Activated T-cell treated with anti-CD3 and anti-CD28 coated beads, Interleukin-2, amount 50 U/mL, for 24 hours (primary cell): ENCODE measurements at places on chromosomes 6 and 20.

- H3K4me3 ChIP-seq, result no peak overlapping the region
- H3K4me1 ChIP-seq, result no peaks in the 10 kb centered on the region
- no peaks in the 10 kb centered on the region for H3K36me3 ChIP-seq
- H3K27ac ChIP-seq, result no peak overlapping the region
These were observed 68.8 kb upstream of the NNAT start for GRCh38 chr20:37452236-37452635.

DNA sequence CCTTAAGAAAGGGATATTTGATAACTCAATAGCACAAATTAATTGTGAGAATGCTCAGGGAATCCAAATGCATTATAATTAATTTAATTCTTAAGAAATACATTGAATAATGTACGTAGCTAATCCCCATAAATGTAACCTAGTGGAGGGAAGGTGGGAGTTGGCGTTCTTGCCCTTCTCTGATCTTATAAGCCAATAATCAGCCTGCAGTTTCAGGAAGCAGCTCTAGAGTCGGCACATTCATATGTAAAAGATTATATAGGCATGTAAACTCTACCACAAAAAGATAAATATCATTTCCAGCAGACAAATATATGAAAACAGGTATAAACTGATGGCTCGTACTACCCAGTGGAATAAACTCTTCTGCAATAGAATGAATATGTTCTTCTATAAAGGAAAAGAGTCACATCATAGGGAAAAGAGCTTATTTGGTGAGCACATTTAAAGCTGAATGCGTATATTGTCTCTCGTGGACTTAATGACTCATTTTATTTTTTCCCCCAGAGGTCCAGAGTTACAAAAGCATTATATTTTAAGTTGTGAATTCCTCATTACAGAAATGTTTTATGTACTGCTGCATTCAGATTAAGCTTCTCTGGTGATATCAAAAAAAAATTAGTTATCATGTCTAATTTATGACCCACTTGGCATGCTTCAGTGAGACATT, 112.2 kb downstream of the TFAP2A start:
- no peaks in the 10 kb centered on the region for H3K27me3 ChIP-seq
- no peak for DNase-seq
- no peak overlapping the region for H3K4me3 ChIP-seq
- no peaks in the 10 kb centered on the region for H3K36me3 ChIP-seq
- H3K4me1 ChIP-seq, result no peaks in the 10 kb centered on the region

- H3K27me3 ChIP-seq, result peaks cover 20% of the 10 kb centered on the region
- no peak overlapping the region for H3K4me3 ChIP-seq
- DNase-seq, result no peak
- H3K36me3 ChIP-seq, result no peaks in the 10 kb centered on the region
- no peak overlapping the region for H3K27ac ChIP-seq
- no peaks in the 10 kb centered on the region for H3K4me1 ChIP-seq
These were observed 44.2 kb upstream of the TNFRSF21 start for GRCh38 chr6:47353871-47354270.

GRCh38 chr6:29564875-29565274, 5.3 kb upstream of the UBD start:
- H3K4me3 ChIP-seq, result no peak overlapping the region
- H3K27ac ChIP-seq, result no peak overlapping the region
- H3K4me1 ChIP-seq, result peaks cover 7% of the 10 kb centered on the region
- no peaks in the 10 kb centered on the region for H3K36me3 ChIP-seq
- peaks cover 59% of the 10 kb centered on the region for H3K27me3 ChIP-seq

DNA sequence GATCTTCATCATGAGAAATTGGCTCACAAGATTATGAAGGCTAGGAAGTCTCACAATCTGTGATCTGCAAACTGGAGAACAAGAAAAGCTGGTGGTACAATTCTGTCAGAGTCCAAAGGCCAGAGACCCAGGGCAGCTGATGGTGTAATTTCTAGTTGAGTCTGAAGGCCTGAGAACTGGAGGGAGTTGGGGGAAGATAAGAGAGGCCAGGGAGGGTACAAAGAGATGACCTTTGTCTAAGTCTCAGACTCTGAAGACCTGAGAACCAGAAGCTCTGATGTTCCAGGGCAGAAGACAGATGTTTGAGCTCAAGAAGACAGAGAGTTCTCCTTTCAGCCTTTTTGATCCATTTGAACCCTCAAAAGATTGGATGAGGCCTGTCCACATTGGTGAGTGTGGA, 280.6 kb downstream of the HDGFL1 start:
- no peak overlapping the region for H3K4me3 ChIP-seq
- H3K36me3 ChIP-seq, result no peaks in the 10 kb centered on the region
- H3K4me1 ChIP-seq, result no peaks in the 10 kb centered on the region

DNA sequence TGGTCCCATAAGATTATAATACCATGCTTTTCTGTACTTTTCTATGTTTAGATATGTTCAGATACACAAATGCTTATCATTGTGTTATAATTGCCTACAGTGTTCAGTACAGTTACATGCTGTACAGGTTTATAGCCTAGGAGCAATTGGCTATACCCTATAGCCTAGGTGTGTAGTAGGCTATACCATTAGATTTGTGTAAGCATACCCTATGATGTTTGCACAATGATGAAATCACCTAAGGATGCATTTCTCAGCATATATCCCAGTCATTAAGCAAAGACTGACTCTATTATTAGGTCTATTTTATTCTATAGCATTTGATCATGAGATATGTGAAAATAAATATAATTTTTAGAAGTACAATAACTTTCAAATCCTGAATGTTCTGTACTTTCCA, 36.6 kb downstream of the HCRTR2 start:
- no peaks in the 10 kb centered on the region for H3K27me3 ChIP-seq
- no peaks in the 10 kb centered on the region for H3K4me1 ChIP-seq
- H3K27ac ChIP-seq, result no peak overlapping the region
- H3K4me3 ChIP-seq, result no peak overlapping the region
- no peak for DNase-seq
- H3K36me3 ChIP-seq, result no peaks in the 10 kb centered on the region

- peaks cover 13% of the 10 kb centered on the region for H3K27me3 ChIP-seq
- peaks cover under 1% of the 10 kb centered on the region for H3K4me1 ChIP-seq
- H3K4me3 ChIP-seq, result no peak overlapping the region
- no peak overlapping the region for H3K27ac ChIP-seq
These were observed 35.6 kb upstream of the RPS6KA2 start for GRCh38 chr6:166662690-166663089.

GRCh38 chr6:11789744-11790143, 11.1 kb upstream of the ADTRP start:
- no peak overlapping the region for H3K4me3 ChIP-seq
- peaks cover 12% of the 10 kb centered on the region for H3K4me1 ChIP-seq
- H3K36me3 ChIP-seq, result no peaks in the 10 kb centered on the region
- no peak for DNase-seq
- H3K27me3 ChIP-seq, result no peaks in the 10 kb centered on the region
- H3K27ac ChIP-seq, result no peak overlapping the region

- DNase-seq, result no peak
- H3K27me3 ChIP-seq, result peaks cover 50% of the 10 kb centered on the region
- no peak overlapping the region for H3K4me3 ChIP-seq
- H3K27ac ChIP-seq, result no peak overlapping the region
These were observed 88.0 kb upstream of the CD83 start for GRCh38 chr6:14029605-14030004.

GRCh38 chr6:30102970-30103871, 9.7 kb downstream of the TRIM31 start:
- peak overlapping the region; percentile 79 for H3K4me3 ChIP-seq
- peaks cover 46% of the 10 kb centered on the region for H3K4me1 ChIP-seq
- H3K27ac ChIP-seq, result no peak overlapping the region
- DNase-seq, result peak; percentile 86
- H3K36me3 ChIP-seq, result no peaks in the 10 kb centered on the region

- DNase-seq, result no peak
- H3K4me1 ChIP-seq, result no peaks in the 10 kb centered on the region
- no peak overlapping the region for H3K27ac ChIP-seq
- H3K36me3 ChIP-seq, result no peaks in the 10 kb centered on the region
These were observed 517.9 kb upstream of the MARCKS start for GRCh38 chr6:113339209-113339608.

- peak; percentile 76 for DNase-seq
- H3K4me1 ChIP-seq, result peaks cover 37% of the 10 kb centered on the region
- H3K27me3 ChIP-seq, result peaks cover 10% of the 10 kb centered on the region
- peaks cover 9% of the 10 kb centered on the region for H3K36me3 ChIP-seq
- H3K27ac ChIP-seq, result peak overlapping the region; percentile 83
These were observed 936 bp downstream of the ZDHHC14 start for GRCh38 chr6:157381631-157382621.

DNA sequence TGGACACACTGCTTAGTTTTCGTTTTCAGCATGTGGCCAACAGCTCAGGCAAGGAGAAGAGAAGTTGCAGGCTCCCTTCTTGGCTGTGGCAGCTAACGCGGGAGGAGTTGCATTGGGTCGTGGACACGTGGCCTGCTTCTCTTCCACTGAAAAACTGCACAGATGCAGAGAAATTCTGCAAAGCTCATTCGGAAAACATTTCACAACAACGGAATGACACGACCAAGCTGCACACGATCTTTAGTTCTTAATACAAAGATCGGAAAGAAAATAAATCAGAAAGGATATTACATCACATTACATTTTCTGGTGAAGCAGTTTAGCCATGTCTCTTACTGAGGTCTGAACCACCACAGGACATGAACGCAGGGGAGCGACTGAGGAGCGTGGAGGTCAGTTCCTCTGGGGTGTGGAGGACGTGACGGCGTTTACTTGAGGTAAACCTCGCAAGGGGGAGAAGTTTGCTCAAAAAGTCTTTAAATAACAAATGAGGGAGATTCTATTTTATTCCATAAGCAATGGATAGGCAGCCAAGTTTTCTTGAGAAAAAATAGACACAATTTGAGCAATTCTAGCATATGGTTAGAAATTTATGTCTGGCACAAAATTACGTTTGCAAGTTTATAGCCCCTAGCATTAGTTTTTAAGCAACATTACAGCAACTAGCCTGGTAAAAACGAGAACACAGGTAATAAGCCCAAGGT, 178.3 kb downstream of the THBS2 start:
- H3K27me3 ChIP-seq, result peaks cover 11% of the 10 kb centered on the region
- no peak overlapping the region for H3K4me3 ChIP-seq
- no peaks in the 10 kb centered on the region for H3K4me1 ChIP-seq

DNA sequence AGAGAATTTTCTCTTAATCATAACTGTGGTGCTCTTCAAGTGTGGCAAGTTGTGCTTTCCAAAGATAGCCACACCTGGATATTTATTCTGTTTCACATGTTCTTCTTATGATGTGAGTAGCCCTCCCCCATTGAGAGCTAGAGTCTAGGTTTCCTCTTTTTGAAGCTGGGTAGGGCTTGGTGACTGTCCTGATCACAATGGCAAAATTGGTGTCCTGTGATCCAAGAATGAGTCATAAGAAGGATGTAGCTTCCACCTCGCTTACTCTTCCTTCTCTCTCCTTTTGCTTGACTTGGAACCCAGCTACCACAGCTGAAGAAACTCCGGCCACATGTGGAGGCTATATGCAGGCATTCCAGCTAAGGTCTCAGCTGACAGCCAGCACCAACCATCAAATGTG, 7.4 kb upstream of the IGF2R start:
- no peak overlapping the region for H3K4me3 ChIP-seq
- DNase-seq, result no peak
- no peaks in the 10 kb centered on the region for H3K36me3 ChIP-seq
- no peaks in the 10 kb centered on the region for H3K27me3 ChIP-seq
- H3K27ac ChIP-seq, result no peak overlapping the region

DNA sequence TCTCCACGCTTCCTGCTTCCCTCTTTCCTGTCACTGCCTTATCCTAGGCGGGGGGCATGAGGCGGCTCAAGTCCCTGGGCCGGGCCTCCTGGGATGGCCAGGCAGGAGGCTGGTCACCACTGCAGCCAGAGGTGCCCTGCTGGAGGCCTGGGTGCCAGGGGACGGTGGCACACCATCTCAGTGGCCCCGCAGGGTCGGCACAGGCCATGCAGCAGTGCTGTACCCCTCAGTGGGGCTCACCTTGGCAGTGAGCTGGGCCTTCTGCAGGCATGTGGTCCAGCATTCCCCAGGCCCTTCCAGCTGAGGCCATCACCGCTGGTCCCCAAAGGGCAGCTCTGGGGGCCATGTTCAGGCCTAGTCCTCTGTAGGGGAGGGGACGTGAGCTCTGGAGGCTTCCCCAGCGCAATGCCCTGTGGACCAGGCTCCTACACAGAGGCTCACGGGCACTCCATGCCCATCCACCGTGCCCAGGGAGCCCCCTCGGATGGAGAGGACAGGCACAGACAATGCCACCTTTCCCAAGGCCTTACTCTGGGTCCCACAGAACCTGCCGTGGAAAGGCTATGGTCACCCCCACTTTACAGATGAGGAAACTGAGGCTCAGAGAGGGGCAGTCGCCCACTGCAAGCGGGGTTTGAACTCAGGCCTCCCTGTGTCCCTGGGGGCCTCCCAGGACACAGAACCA, 123.8 kb downstream of the TAF4 start:
- DNase-seq, result no peak
- no peaks in the 10 kb centered on the region for H3K4me1 ChIP-seq
- H3K27me3 ChIP-seq, result peaks cover 1% of the 10 kb centered on the region

DNA sequence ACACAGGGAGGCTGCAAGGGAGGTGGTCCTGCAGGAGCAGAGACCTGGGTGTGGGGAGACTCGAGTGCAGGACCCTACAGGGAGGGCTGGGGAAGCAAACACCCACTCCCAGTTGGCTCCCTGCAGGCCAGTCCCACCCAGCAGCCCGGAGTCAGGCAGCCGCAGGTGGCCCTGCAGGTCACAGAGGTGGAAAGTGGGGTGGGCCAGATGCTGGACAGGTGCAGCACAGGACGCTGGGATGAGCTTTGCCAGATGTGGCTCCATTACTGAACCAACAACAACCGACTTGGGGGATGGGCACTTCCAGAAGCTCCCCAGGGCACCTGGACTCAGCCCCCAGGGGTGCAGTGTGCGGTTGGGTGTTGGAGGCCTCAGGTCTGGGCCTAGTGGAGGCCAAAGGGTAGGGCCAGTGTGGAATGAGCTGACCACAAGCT, 26.6 kb upstream of the MYT1 start:
- no peaks in the 10 kb centered on the region for H3K4me1 ChIP-seq
- H3K27ac ChIP-seq, result no peak overlapping the region
- no peak overlapping the region for H3K4me3 ChIP-seq
- peaks cover 9% of the 10 kb centered on the region for H3K27me3 ChIP-seq
- DNase-seq, result no peak
- no peaks in the 10 kb centered on the region for H3K36me3 ChIP-seq

GRCh38 chr20:51156041-51156982, 133.4 kb upstream of the KCNG1 start:
- H3K27me3 ChIP-seq, result peaks cover 75% of the 10 kb centered on the region
- no peaks in the 10 kb centered on the region for H3K4me1 ChIP-seq
- H3K4me3 ChIP-seq, result no peak overlapping the region

GRCh38 chr20:57396212-57396983, 5.2 kb downstream of the RBM38 start:
- H3K36me3 ChIP-seq, result peaks cover 93% of the 10 kb centered on the region
- peak overlapping the region; percentile 93 for H3K27ac ChIP-seq
- no peaks in the 10 kb centered on the region for H3K27me3 ChIP-seq
- H3K4me1 ChIP-seq, result peaks cover 83% of the 10 kb centered on the region
- H3K4me3 ChIP-seq, result peak overlapping the region; percentile 79

- H3K27me3 ChIP-seq, result no peaks in the 10 kb centered on the region
- no peak for DNase-seq
- no peak overlapping the region for H3K4me3 ChIP-seq
- no peak overlapping the region for H3K27ac ChIP-seq
These were observed 344.9 kb upstream of the JAG1 start for GRCh38 chr20:11018668-11019170.
